ENCODE measurements at places on chromosomes 3 and 15.
A peak's percentile ranks its signal among the peaks of the same experiment; 100 is the strongest.

DNA sequence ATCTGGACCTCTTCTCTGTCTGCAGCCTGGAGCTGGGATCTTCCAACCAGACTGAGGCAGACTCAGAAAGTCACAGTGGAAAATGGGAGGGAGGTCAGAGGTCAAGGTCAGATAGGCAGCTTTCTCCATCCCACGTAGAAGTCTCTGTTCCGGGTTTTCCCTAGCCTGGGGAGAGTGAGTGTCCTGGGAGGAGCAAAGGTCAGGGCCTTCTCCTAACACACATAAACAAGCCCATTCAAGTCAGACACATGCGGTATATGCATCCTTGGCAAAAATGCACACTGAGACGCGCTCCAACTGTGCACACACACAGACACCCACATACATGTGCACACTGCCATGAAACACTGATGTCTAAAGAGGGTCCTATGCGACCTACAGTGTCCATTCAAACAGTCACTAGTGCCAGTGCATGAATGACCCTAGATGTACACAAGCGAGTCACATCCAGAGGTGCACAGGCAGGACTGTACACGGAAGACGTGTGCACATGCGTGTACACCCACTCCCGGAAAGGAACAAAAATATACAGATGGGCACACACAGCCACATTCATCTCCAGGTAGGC, 681 bp downstream of the TWF2 start:
- no peak for DNase-seq

DNA sequence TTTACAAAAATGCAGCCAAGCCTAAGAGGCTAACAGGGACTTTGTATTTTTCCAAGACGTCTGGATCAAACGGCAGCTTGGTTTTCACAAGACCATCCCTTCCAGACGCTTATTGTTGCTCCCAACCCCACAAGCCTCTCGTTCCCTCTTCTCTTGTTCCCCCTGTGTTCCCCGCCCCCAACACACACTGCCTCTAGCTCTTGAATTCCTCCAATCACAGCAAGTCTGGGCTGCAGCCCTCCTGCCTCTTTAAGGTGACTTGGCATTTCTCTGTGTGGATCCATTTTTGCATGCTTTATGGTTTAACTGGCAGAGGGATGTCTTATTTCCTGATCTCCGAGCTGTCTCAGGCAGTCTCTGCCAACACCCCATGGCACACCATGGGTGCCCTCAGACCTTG, 182.2 kb downstream of the ABHD5 start:
- no peak for DNase-seq

DNA sequence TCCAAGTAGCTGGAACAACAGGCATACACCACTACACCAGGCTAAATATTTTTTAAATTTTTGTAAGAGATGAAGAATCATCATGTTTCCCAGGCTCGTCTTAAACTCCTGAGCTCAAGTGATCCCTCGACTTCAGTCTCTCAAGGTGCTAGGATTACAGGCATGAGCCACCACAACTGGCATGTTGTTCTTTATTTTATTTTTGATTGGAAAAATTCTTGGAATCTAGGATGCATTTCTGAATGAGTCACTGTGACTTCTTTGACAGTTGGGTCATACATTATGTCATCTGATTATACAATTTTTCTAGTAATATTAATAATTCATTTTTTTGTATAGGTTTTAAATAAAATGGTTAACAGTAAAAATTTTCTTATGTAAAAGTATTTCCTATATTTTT, 870.2 kb downstream of the SI start:
- DNase-seq: no peak

DNA sequence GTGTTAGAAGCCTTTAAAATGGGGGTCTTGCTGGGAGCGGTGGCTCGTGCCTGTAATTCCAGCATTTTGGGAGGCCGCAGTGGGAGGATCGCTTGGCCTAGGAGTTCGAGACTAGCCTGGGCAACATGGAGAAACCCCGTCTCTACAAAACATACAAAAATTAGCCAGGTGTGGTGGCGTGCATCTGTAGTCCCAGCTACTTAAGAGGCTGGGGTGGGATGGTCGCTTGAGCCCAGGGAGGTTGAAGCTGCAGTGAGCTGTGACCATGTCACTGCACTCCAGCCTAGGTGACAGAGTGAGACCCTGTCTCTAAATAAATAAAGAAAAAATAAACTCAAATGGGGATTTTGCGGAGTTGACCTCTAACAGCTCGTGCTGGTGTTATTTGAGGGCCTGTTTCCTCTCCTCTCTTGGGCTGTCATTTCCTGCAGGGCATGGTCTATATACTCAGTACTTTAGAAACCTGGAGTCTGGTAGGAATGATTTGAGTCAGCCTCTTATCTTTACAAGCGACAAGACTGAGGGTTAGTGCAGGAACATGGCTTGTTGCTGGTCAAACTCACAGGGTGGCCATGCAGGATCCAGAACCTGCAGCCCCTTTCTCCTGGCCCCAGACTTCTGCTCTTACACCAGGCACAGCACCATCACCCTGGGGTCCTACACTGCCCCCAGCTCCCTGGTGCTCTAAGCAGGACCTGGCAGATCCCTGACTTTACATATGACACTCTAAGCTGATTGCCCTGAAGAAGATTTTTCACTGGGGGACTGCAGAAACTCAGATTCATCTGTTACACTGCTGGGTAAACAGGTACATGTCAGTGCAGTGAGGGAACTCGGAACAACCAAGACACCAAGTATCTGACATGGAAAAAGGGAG, 15.1 kb downstream of the EHD4 start:
- no peak for DNase-seq

- DNase-seq: no peak
Measured at GRCh38 chr15:73941044-73941443, 14.8 kb downstream of the LOXL1 start.

DNA sequence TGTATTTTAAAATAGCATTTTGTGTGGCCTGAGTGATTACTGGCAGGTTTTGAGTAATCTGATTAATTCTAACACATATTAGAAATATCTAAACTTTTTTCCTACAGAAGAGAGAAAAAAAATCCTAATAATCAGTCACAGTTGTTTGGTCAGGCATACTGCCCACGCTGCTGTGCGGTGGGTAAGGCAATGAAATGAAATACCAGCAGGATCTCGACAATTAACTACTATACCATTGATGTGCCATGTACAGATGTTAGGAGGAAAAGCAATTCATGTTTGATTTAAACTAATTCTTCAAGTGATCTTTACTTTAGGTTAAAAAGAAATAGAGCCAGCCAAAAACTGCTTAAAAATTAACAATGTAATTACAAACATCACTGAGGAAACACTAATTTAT, 5.2 kb downstream of the GRAMD2A start:
- DNase-seq: no peak

DNA sequence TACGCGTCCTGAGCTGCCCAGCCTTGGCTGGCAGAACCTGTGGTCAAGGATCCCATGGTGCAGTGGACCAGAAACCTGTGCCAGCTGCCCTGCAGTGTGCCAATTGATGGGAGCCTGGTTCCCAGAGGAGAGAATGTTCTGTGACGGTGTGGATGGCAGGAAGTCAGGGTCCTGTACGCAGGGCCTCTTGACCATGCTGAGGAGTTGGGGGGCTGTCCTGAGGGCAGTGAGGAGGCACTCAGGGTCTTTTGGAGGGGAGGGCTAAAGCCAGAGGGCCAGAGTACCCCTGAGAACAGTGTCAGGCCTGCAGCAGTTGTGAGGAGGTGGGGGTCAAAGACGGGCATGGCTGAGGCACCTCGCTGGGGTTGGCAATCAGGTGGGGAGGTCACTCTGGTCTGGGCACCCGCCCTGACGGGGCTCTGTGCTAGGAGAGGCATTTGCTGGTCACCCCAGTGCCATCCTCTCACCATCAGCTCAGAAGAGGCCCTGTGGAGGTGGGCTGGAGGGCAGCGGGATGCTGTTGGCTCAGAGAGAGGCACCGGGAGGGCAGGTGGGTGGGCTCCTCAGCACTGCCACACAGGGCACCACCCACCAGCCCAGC, 61.0 kb downstream of the SCN5A start:
- no peak for DNase-seq

- no peak for DNase-seq
Measured at GRCh38 chr15:86555098-86555497, 475.4 kb downstream of the AGBL1 start.

DNA sequence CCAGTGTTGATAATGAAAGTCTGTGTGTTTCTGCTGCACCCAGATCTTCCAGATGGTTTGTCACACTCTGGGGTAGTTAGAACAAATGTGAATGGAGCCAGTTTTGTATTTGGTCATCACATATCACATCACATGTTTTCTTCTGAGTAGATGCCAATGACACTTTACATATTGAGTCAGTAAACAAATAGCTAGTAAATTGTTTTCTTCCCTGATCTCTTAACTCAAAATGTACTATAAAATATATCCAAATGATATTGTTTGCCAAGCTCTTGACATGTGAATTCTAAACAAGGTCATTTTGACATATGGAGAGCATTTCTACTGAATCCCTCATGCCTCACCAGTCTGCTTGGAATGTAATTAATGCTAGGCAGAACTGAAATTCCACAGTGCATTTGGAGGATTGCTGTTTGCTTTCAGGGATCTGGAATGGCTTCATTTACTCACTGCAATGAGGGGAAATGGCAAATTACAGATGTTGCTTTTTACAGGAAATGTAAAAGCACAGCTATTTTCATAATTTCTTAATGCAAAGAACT, 45.0 kb downstream of the PDHB start:
- DNase-seq: no peak

DNA sequence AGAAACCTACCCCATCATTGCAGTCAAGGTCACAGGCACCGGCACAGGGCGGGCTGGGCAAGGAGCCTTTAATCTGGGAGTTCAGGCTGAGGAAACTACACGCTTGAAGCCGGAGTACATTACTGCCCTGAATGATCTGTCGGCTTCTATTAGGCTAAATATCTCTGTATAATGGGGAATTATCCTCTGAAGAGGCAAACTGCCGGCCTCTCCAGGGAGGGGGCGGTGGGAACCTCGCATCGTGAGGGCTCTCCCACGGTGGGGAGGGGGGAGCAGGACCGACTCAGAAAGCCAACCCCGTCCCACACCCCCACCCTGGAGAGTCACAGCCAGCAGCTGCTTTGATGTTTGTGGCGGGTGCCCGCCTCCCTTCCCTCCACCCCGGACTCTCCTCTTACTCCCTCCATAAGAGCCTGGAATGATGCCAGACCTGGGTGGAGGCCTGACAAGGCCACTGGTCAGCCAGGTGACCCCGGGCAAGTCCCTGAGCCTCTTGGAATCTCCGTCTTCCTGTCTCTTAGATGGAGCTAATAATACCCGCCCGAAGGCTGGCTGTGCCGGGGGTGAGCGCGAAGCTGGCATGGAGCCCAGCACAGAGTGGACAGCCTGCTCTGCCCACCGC, 63.4 kb upstream of the LINGO1 start:
- DNase-seq: no peak

DNA sequence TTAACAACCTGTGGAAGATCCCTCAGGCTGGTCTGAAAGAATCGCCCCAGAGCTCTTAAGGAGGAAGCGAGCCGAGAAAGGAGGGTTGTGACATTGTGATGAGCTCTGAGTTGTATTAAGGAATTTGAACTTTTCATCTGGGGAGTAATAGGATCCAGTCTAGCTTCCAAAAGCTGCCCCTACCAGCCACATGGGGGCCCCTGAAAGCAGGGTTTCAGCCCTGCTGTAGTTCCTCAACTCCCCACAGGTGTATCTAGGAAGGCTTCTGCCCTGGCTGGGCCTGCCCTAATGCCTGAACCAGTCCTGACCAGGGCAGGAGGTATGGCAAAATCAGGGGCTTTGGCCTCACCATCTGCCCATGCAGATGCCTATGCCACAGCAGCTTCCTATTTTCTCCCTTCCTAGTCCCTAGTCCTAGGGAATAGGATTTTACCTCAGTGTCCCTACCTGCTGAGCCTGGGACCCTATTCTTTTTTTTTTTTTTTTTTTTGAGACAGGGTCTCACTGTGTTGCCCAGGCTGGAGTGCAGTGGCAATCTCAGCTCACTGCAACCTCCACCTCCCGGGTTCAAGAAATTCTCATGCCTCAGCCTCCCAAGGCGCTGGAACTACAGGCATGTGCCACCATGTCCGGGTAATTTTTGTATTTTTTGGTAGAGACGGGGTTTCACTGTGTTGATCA, 5.0 kb upstream of the AP3S2 start:
- DNase-seq: peak; percentile 14

- DNase-seq: no peak
Measured at GRCh38 chr3:172699031-172699430, 11.8 kb downstream of the NCEH1 start.

GRCh38 chr3:86381247-86381646, 609.7 kb downstream of the VGLL3 start:
- DNase-seq: no peak

Measured in activated naive CD4-positive, alpha-beta T cell (primary cell).